ENCODE measurements at places on chromosomes 1 and 21. TPM values are rescaled to one million over a fixed set of nuclear protein-coding genes. Genes with fewer than 3 reads are reported as not detected.

NR1I3 gene
- total RNA-seq = not detected

CNTN2 gene
- total RNA-seq = 6.3 TPM

LCE3D gene
- not detected for total RNA-seq

TLR5 gene
- 4.2 TPM for total RNA-seq

SLC6A9 gene
- total RNA-seq = 21.0 TPM

DNA sequence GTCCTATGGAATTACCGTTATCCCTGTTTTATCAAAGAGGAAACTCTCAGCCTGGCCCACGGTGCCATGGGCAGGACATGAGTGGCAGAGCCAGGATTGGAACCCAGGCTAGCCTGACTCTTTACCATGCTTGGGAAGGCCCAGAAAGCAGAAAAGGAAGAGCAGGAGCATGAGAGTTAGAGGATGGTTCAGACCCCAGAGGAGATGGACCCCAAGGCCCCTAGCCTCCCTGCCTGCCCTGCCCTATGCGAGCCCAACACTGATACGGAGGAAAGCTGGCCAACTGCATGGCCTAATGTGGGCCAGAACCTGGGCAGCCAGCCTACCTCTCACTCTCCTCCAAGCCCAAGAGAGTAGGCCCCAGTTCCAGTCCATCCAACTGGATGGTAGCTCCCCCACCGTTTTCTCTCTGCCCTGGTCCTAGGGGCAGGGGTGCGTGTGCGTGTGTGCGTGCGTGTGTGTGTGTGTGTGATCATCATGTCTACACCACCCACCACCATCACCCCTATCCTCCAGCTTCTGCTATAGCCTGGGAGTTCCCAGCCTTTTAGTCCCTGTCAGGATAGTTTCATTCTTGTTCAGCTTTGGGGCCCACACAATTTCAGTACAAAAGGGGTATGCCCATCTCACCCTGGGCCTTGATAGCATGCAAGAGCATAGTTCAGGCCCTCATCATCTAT, 15.4 kb upstream of the MEX3A start:
- no peak for DNase-seq
- peaks cover 41% of the 10 kb centered on the region for H3K4me1 ChIP-seq
- peaks cover 18% of the 10 kb centered on the region for H3K36me3 ChIP-seq
- peak overlapping the region; percentile 33 for H3K27ac ChIP-seq
- H3K4me3 ChIP-seq = no peak overlapping the region

DNA sequence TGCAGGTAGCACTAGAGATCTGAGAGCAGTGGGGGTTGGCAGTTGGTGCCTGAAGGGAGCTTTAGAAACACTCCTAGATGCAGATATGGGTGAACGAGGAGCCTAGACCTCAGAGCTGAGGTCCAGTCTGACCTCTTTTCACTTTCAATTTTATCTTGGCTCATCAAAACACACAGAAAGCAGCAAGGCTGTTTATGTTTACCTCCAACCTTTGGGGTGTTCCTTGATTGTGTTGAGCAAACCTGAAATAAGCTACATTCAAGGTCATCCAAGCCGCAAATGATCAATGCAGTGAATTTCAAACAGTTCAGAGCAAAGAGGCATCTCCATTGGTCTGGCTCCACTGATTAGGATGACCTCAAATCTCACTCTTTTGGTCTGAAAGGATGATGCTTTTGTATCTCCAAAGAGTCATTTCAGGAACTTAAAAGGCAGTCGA, 1.3 kb downstream of the LY9 start:
- no peaks in the 10 kb centered on the region for H3K4me1 ChIP-seq
- no peak overlapping the region for H3K27ac ChIP-seq
- no peaks in the 10 kb centered on the region for H3K27me3 ChIP-seq
- no peak overlapping the region for H3K4me3 ChIP-seq
- no peak for DNase-seq

GRCh38 chr1:100452641-100453040, 85.3 kb upstream of the GPR88 start:
- H3K36me3 ChIP-seq = peaks cover 8% of the 10 kb centered on the region
- H3K27me3 ChIP-seq = no peaks in the 10 kb centered on the region
- no peak overlapping the region for H3K27ac ChIP-seq
- H3K4me3 ChIP-seq = no peak overlapping the region
- peaks cover 4% of the 10 kb centered on the region for H3K4me1 ChIP-seq
- no peak for DNase-seq

- no peaks in the 10 kb centered on the region for H3K36me3 ChIP-seq
- H3K4me3 ChIP-seq = no peak overlapping the region
- no peak for DNase-seq
- H3K27me3 ChIP-seq = no peaks in the 10 kb centered on the region
- H3K27ac ChIP-seq = no peak overlapping the region
- H3K4me1 ChIP-seq = peaks cover 31% of the 10 kb centered on the region
These were observed 112.7 kb upstream of the JUN start for GRCh38 chr1:58896246-58897183.

GRCh38 chr1:112716133-112716720, 1.1 kb upstream of the PPM1J start:
- peak; percentile 89 for DNase-seq
- no peaks in the 10 kb centered on the region for H3K36me3 ChIP-seq
- H3K27ac ChIP-seq = peak overlapping the region; percentile 79
- H3K4me3 ChIP-seq = peak overlapping the region; percentile 91
- peaks cover 50% of the 10 kb centered on the region for H3K27me3 ChIP-seq

GRCh38 chr1:2623571-2624337, 9.1 kb downstream of the MMEL1 start:
- H3K27ac ChIP-seq = no peak overlapping the region
- no peaks in the 10 kb centered on the region for H3K4me1 ChIP-seq
- H3K27me3 ChIP-seq = peaks cover 51% of the 10 kb centered on the region
- H3K4me3 ChIP-seq = no peak overlapping the region

- no peaks in the 10 kb centered on the region for H3K36me3 ChIP-seq
- peaks cover 9% of the 10 kb centered on the region for H3K4me1 ChIP-seq
- no peak for DNase-seq
- no peak overlapping the region for H3K4me3 ChIP-seq
- peaks cover 4% of the 10 kb centered on the region for H3K27me3 ChIP-seq
- H3K27ac ChIP-seq = no peak overlapping the region
These were observed 6.0 kb downstream of the DPT start for GRCh38 chr1:168723000-168723399.

GRCh38 chr1:206955476-206956451, 9.5 kb upstream of the PIGR start:
- DNase-seq = no peak
- peak overlapping the region; percentile 2 for H3K4me3 ChIP-seq
- H3K27me3 ChIP-seq = no peaks in the 10 kb centered on the region
- H3K4me1 ChIP-seq = peaks cover 41% of the 10 kb centered on the region
- no peaks in the 10 kb centered on the region for H3K36me3 ChIP-seq

DNA sequence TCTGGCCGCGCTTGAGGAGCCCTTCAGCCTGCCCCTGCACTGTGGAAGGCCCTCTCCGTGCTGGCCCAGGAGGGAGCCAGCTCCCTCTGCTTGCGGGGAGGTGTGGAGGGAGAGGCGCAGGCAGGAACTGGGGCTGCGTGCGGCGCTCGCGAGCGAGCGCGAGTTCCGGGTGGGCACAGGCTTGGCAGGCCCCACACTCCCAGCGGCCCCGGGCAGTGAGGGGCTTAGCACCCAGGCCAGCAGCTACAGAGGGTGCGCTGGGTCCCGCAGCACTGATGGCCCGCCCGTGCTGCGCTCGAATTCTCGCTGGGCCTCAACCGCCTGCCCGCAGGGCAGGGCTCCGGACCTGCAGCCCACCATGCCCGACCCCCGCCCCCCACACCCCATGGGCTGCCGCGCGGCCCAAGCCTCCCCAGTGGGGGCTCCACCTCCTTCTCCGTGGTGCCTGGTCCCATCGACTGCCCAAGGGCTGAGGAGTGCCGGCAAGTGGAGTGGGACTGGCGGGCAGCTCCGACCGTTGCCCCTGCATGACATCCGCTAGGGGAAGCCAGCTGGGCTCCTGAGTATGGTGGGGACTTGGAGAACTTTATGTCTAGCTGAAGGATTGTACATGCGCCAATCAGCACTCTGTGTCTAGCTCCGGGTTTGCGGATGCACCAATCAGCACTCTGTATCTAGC, 46.0 kb downstream of the COL24A1 start:
- no peaks in the 10 kb centered on the region for H3K36me3 ChIP-seq
- no peaks in the 10 kb centered on the region for H3K27me3 ChIP-seq
- no peak overlapping the region for H3K27ac ChIP-seq

GRCh38 chr1:231693361-231694074, 66.9 kb downstream of the DISC1 start:
- H3K4me3 ChIP-seq = no peak overlapping the region
- no peaks in the 10 kb centered on the region for H3K36me3 ChIP-seq
- no peak for DNase-seq
- H3K27me3 ChIP-seq = peaks cover 3% of the 10 kb centered on the region
- peaks cover 40% of the 10 kb centered on the region for H3K4me1 ChIP-seq
- H3K27ac ChIP-seq = no peak overlapping the region
